ENCODE measurements at places on chromosomes 13 and 19.

DNA sequence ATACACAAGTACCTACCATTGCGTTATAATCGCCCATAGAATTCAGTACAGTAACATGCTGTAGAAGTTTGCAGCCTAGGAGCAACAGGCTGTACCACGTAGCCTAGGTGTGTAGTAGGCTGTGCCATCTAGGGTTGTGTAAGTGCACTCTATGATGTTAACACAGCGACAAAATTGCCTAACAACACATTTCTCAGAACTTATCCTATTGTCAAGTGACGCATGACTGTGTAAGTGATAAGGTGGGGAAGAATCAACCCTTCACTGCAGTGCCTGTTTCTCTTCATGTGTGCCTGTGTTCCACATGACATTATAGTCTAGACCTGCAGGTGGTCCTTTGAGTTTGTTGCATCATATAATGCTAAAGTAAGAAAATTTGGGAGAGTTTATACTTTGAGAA, 94.0 kb downstream of the PCDH9 start:
- no peak for DNase-seq

GRCh38 chr13:107665926-107666458, 549.3 kb downstream of the LIG4 start:
- DNase-seq: no peak

DNA sequence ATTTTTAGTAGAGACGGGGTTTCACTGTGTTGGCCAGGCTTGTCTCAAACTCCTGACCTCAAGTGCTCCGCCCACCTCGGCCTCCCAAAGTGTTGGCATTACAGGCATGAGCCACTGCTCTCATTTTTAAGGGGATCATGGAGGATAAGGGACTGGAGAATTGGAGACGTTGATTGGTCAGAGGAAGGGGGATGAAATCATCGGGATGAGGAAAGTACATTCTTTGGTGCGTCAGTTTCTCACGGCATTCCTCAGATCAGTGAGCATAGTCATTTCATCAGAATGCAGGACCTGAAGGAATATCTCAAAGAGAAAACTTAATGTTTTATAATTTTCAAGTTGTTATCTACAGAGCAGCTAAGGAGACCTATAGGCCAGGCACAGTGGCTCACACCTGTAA, 14.0 kb downstream of the ZNF114 start:
- DNase-seq: no peak

DNA sequence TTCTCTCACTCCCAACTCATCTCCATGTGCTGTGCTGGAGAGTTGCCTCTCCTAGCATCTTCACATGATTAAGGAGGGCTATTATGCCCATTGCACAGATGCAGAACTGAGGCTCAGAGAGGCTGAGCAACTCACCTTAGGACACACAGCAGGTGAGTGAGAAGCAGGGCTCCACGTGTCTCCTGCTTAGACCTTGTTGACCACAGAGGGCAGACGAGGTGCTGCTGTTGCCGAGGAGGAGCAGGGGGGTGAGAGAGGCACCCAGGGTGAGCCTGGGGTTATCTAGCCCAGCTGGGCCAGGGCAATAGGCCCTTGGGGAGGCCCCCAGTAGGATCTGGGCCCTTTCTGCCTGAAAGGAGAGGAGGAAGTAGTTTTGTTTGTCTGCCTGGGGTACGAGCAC, 2.4 kb upstream of the HSH2D start:
- no peak for DNase-seq

- no peak for DNase-seq
Observed at GRCh38 chr19:39515551-39516191, 732 bp downstream of the SELENOV start.

DNA sequence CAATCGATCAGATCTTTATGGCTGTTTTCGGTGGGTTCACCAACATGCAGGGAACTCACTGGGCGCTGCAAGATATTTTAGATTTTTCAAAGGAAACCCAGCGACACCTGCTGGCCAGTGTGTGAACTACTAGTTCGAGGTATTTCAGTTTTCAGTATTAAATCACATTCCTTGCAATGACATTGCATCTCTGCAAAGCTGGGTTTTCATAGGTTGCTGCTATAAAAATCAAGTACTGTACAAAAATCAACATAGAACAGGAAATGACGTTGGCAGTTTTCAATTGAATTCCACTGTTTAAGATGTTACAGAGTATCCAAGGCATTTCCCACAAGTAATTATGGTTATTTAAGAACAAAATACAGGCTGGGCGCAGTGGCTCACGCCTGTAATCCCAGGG, 17.6 kb downstream of the LIG1 start:
- peak; percentile 54 for DNase-seq

GRCh38 chr13:110756219-110756631, 42.7 kb downstream of the ING1 start:
- no peak for DNase-seq

GRCh38 chr19:39951065-39951650, 16.7 kb upstream of the FCGBP start:
- no peak for DNase-seq

- no peak for DNase-seq
Observed at GRCh38 chr19:45443462-45444317, 20.0 kb upstream of the ERCC1 start.

GRCh38 chr19:42421101-42421500, 6.1 kb downstream of the LIPE start:
- no peak for DNase-seq

DNA sequence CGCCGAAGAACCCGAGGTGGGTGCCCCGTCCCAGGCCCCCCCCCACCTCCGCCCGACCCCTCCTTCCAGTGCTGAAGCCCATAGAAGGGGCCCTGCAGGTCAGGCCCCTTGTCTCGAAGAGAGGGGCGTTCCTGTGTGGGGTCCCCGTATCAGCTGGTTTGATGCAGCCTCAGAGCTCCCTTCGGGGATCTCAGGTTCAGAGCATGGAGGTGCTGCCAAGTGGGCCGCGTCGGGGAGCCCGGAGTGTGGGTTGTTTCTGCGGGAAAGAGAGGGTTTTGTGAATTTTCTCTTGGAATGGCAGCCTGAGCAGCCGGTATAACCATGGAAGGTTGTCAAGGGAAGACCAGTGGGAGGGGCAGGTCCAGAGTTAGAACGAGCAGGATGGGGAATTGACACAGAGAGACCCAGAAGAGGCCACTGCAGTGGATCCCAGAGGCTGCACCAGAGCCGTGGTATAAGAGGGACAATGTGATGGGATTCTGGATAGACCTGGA, 384 bp downstream of the TRAPPC2B start:
- DNase-seq: no peak

GRCh38 chr19:58328999-58329398, 2.2 kb downstream of the ZSCAN22 start:
- no peak for DNase-seq

GRCh38 chr13:35771898-35772297, 295.4 kb upstream of the MAB21L1 start:
- DNase-seq: no peak

GRCh38 chr19:5621945-5622464, 571 bp downstream of the SAFB2 start:
- no peak for DNase-seq

DNA sequence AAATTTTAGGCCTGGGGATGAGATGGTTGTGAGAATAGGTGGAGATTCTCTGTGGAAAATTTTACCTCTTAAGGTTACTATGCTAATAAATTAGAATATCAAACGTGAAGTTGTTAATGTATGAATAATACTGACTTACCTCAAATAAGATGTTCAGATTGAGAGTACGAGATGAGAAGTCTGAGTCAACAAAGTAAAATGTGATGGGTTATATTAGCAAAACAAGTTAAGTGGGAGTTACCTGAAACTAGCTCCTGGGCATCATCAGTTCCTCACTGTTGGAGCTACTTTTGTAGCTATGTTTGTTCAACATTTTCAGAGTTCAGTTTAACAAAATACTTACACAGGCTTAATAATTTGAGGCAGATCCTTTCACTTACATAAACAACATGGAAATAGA, 108.6 kb downstream of the PIBF1 start:
- DNase-seq: no peak

DNA sequence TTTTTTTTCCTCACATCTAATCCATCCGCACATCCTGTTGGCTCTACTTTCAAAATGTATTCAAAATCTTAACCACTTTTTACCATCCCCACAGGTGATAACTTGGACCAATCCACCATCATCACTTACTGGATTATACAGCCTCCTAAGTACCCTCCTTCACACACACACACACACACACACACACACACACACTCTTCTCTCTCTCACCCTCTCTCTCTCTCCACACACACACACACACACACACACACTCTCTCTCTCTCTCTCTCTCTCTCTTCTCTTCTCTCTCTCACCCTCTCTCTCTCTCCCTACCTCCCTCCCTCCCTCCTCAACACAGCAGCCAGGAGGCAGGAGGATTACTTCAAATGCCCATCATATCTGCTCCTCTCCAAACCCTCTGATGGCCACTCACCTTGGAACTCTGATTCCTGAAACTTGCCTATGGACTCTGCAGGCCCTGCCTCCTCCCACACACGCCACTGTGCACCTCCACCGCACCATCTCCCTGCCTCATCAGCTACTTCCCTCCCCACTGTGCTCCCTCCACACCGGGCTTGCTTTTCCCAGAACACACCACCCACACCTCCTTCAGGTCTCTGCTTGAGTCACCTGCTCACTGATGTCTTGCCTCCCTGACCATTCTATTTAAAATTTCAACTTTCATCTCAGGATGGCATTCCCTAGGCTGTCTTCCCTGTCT, 39.7 kb downstream of the RCBTB2 start:
- DNase-seq: no peak

GRCh38 chr13:110114316-110114715, 192.6 kb downstream of the COL4A1 start:
- DNase-seq: no peak

- no peak for DNase-seq
Observed at GRCh38 chr13:37766502-37766901, 103.1 kb downstream of the TRPC4 start.

DNA sequence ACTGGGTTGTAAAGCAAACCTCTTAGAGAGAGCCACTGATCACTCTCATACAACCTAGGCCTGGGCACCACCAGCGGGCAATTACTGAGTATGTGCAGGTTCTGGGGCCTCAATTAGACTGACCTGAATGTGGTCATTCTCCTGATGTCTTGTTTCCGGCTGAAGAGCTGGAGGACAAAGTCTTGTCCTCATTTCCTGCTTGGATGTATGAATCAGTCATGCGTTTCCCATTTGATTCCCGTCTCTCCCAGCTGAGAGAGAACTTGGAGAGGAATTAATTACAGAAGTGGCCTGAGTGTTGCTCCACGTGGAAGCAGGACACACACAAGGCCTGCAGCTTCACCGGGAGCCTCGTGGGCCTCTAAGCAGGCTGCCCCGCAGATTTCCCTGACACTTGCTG, 799.3 kb upstream of the ARGLU1 start:
- no peak for DNase-seq

GRCh38 chr13:61136093-61136492, 279.6 kb downstream of the PCDH20 start:
- no peak for DNase-seq

DNA sequence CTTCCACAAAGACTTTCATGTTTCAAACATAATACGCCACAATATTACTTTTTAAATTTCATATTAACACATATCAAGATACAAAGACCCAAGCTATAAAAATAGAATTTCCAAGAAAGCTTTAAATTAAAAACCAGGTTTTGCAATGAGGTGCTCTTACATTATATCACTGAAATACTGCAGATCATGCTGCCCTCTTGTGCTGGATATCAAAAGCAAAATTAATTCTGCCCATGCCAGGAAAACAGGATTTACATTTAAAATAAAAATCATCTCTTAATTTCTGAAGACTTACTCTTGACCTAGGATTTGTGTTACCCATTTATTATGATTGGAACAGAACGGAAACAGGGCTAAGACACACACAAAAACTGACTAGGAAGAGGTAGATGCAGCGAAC, 145.0 kb downstream of the ABCC4 start:
- DNase-seq: no peak

DNA sequence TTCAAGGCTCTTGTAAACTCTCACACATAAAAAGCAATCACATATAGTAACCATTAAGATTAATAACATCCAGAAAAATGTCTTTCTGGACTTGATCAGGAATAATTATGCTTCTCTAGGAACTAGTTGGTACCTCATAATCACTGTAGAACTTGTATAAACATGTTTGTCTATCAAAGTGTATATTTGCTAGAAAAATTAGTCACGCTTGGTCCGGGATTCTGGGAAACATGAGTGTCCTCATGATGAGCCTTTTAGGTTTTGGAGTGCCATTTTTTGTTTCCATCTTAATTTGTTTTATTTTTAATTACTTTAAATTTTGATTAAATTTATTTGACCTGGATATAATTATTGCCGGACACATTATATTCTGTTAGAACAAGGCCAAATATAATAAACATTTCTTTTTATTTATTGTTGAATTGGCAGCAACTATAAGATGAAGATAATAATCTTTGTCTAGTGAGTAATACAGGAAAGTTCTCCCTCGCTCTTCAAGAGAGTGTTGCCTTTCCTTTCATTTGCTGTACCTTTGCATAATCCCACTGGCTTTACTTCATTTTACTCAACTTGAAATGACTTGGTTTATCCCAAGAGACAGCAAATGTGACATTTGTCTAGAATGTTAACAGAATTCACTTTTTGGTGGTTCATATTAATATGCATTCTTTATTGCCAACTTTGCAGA, 207.0 kb downstream of the NALCN start:
- no peak for DNase-seq

DNA sequence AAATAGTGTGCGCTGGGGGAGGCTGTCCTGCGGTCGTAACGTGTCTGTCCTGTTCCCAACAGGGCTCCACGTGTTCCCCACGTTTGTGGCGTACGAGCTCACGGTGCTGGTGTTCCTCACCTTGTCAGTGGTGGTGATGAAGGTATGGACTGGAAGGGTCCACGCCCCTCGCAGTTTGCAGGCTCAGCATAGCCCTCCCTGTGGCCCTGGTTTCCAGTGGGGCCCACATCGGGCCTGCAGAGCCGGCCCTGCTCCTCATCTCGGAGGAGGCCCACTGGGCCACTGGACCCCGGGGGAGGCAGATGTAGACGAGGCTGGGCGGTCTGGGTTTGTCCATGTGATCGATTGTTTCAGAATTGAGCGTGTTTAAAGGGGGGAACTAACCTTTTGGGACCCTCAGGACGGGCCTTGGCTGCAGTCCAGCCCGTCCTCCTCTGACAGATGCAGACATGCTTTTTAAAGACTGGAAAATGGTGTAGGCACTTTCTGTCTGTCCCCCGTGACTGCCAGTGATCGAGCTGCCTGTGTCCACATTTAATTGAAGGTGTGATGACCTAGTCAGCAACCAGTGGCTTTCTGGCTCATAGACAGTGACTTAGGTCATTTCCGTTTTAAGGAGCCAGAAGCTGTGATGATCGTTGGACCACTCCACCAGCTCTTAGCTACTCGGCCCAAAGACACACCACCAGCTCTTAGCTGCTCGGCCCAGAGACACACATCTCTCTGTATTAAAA, 37.1 kb upstream of the TFDP1 start:
- no peak for DNase-seq

All from activated CD8-positive, alpha-beta memory T cell treated with anti-CD3 and anti-CD28 coated beads for 1 hour (primary cell).